NCI-H2227 treated with DMSO at 0.1 percent for 48 hours (cell line): ENCODE measurements at places on chromosomes 5 and 9.

GRCh38 chr9:129109952-129110739 lies 447 bp downstream of the CRAT start:
- DNase-seq = no peak

GRCh38 chr9:136799079-136799853 lies 3.1 kb downstream of the CCDC183 start:
- DNase-seq = no peak

DNA sequence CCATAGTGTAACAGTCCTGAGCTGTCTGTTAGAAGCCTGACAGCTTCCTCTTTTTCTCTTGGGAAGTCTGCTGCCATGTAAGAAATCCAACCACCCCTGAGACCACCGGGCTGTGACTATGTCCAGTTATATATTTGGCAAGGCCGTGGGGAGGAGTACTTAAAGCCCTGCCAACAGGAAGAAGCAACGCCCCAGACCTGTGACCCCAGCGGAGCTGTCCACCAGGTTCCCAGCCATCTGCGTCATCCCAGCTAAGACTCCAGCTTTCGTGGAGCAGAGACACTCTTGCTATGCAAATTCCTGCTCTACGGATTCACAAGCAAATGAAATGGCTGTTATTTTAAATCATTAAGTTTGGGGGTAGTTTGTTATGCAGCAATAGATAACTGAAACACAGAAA lies 417.3 kb downstream of the TLE4 start:
- DNase-seq = no peak

- DNase-seq = no peak
Observed at GRCh38 chr9:110114859-110115201, 93.1 kb downstream of the C9orf152 start.

- DNase-seq = no peak
Observed at GRCh38 chr5:2353211-2353610, 398.3 kb downstream of the IRX2 start.

GRCh38 chr9:86946201-86947145 lies 833 bp downstream of the GAS1 start:
- no peak for DNase-seq

GRCh38 chr9:105625088-105625487 lies 37.2 kb upstream of the TAL2 start:
- no peak for DNase-seq

DNA sequence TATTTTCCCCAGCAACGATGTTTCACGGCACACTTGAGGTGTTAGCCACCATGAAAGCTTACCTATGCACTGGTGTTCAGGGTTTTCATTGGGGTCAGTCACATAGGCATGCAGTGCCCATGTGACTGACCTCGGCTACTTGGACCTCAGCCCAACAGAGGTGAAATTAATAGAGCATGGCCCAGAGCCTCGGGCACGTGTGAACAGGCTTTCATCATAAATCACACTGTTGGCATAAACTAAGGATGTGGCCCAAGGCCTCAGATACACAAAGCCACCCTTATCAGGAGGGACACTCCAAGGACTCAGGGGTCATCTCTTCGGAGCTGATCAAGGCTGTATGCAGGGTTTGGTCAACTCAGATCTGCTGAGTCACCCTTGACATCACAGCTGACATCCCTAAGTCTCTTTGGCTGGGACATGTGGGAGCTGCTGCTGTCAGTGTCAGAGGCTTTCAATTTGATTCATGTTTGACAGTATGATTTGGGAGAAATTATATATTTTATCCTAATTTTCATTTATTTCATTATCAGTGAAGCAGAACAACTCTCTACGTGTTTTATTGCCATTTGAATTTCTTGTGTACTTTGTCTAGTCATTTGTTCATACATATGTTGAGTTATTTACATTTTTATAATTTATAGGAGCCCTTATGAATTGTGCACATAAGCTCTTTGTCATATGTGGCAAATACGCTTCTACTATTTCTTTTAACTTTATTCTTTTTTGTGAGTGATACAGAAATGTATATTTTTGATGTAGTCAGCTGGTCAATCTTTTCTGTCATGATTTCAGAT lies 59.7 kb upstream of the ANKRD33B start:
- DNase-seq = no peak

- no peak for DNase-seq
Observed at GRCh38 chr5:120503341-120503740, 39.2 kb downstream of the PRR16 start.

GRCh38 chr5:16456103-16456832 lies 9.3 kb downstream of the ZNF622 start:
- DNase-seq = peak; percentile 60

- no peak for DNase-seq
Observed at GRCh38 chr9:96417661-96418082, 498 bp downstream of the ZNF367 start.
